ENCODE measurements at places on chromosomes 16 and 17.

DNA sequence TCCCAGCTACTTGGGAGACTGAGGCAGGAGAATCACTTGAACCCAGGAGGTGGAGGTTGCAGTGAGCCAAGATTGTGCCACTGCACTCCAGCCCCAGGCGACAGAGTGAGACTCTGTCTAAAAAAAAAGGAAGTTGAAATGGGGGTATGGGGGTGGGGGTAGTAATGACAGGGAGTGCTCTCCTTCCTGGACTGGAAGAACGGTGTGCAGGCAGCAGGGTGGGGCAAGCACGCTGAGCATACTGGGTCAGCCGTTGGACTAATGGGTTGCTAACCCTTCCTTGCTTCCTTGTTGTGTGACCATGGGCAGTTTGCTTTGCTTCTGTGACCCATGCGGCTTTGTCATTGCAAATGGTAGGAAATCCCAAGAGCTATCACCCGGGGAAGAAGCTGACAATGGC, 16.5 kb downstream of the KATNIP start:
- no peak for DNase-seq

GRCh38 chr16:997440-998051, 16.0 kb downstream of the SOX8 start:
- peak; percentile 76 for DNase-seq

GRCh38 chr17:29619251-29619650, 3.5 kb downstream of the CORO6 start:
- peak; percentile 77 for DNase-seq

DNA sequence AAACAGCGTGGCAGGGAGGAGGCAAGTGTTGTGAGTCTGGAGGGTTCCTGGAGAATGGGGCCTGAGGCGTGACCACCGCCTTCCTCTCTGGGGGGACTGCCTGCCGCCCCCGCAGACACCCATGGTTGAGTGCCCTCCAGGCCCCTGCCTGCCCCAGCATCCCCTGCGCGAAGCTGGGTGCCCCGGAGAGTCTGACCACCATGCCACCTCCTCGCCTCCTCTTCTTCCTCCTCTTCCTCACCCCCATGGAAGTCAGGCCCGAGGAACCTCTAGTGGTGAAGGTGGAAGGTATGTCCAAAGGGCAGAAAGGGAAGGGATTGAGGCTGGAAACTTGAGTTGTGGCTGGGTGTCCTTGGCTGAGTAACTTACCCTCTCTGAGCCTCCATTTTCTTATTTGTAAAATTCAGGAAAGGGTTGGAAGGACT, at the start of gene CD19:
TSS of gene CD19 (plus strand) at position 171 of the 425 bp plus-strand sequence. CDS start at position 201, 30 bp downstream.
- no peak for DNase-seq

DNA sequence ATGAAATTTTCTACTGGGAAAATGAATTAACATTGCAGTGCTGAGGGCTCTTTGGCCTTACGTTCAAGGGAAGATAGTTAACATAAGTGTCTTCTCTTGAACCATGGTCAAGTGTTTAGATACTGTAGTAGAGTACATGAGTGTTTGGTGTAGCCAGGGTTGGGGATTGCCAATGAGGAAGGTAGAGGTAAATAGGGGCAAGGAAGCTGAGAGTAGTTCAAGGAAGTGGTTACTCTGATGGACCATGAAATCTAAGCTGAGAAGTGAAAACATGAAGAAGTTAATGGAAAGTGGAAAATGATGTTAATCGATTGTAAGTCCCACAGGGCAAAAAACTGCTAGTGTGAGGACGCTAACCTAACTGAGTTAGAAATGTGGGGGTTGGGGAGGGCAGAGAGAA, 249.6 kb upstream of the AXIN2 start:
- DNase-seq = no peak

DNA sequence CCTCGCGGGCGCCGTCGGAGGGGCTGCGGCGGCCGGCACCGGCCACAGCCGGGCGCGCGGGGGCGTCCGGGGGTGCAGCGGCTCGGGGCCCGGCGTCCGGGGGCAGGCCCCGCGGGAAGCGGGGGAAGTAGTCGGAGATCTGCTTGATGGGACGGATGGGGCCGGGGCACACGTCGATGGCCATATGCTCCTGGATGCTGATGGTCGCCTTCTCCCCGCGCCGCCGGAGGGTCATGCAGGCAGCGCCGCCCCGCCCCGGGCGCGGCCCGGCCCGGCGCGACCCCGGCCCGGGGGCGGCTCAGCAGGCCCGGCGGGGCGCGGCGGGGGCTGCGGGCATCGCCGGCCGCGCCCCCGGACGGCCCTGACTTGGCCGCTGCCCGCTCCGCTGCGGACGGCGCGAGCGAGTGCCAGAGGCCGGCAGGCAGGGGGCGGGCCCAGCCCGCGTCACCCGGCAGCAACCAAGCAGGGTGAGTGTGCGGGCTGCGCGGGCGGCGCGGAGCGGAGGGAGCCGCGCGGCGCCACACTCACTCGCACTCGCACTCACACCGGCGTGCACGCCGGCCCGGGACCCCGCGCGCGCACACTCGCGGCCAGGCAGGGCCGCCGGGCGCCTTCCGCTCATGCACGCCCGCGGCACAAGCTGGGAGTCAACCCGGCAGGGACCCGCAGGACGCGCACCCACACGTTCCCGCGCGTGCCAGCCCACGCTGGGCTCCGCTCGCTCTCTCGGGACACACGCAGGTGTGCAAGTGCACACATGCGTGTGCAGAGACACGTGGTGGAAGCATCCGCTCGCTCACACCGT, at the start of gene DOC2B:
TSS of gene DOC2B (minus strand) at position 406 of the 805 bp plus-strand sequence. CDS start at position 235, 171 bp downstream.
- peak; percentile 42 for DNase-seq

DNA sequence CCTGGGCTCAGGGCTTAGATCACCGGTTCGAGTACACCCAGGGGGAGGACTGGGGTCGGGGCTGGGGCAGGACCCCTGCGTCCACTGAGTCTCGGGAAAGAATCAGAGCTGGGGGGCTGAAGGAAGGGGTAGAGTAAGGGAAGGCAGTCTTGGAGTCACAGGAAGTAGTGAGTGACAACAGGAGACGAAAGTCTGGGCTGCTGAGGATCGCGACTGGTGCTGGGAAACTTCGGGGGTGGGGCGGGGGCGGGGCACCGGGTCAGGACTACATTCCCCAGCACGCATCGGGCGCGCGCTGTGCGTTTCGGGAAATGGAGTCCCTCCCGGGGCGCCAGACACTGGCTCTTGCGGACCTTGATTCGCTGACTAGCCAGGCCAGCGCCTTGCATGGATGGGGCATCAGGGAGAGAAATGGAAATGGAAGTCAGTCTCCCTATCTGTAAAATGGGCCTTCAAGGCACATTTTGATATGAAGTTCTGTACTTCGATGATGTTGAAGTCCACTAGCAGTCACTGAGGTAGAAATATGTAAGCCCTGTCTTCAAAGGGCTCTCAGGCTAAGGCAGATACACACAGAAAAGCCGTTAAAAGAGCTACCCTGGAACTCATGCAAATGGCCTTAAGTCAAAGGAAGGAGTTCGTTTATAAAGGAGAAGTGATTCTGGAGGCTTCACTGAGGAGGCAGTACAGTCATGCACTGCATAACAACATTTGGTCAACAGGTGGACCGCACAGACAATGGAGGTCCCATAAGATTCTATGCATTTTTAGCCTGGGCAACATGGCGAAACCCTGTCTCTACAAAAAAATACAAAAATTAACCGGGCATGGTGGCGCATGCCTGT, 697 bp downstream of the CTF1 start:
- peak; percentile 94 for DNase-seq

All from EH (cell line).